ENCODE measurements at places on chromosomes 3 and 15. TPM values are rescaled to one million over a fixed set of nuclear protein-coding genes. Genes with fewer than 3 reads are reported as not detected.

The SUSD5 gene
- total RNA-seq: not detected

The IL20RB gene
- total RNA-seq: 0.71 TPM

The LDHAL6B gene
- not detected for total RNA-seq

The ROBO2 gene
- not detected for total RNA-seq

- H3K4me3 ChIP-seq: no peak overlapping the region
- H3K27me3 ChIP-seq: no peaks in the 10 kb centered on the region
- DNase-seq: no peak
These were observed 9.8 kb downstream of the HEG1 start for GRCh38 chr3:125045965-125046364.

- H3K36me3 ChIP-seq: no peaks in the 10 kb centered on the region
- H3K4me3 ChIP-seq: no peak overlapping the region
- H3K4me1 ChIP-seq: no peaks in the 10 kb centered on the region
- no peaks in the 10 kb centered on the region for H3K27me3 ChIP-seq
- no peak for DNase-seq
- H3K27ac ChIP-seq: no peak overlapping the region
These were observed 71.5 kb upstream of the ADAMTSL3 start for GRCh38 chr15:83582381-83582780.

DNA sequence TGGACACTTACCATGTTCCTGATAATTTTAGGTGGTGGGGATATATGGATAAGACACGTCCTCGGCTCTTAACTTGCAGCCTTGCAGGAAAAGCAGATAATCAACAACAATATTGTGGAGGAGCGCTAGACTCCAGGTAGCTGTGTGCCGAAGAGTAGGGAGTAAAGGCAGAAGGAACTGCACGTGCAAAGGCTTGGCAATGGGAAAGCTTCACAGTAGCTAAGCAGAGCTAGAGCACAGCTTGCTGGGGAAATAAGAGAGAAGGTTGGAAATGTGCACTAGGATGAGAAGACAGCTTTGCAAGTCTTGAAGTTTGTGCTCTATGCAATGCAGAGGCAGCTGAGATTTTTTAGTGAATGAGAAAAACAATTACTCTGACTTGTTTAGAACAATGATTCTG lies 12.4 kb downstream of the PSMA4 start:
- no peaks in the 10 kb centered on the region for H3K27me3 ChIP-seq
- H3K4me1 ChIP-seq: no peaks in the 10 kb centered on the region
- no peak overlapping the region for H3K27ac ChIP-seq
- no peak for DNase-seq
- H3K36me3 ChIP-seq: peaks cover 10% of the 10 kb centered on the region

DNA sequence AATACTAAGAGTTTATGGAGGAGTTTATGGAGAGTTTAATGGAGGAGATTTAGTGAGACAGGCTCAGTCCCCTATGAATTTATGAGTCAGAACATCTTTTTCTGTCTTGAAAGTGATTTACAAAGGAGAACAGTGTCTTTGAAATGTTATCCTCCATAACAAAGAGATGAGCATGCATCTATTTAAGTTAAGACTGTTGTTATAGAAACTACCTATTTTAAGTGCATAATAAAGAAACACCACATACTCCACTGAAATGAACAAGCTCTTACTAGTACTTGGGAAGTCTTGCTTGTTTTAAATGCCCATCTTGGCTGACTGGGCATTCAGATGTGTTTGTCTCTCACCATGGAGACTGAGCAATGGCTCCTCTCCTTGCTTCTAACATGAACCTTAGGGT lies 118.7 kb upstream of the ACP3 start:
- no peak for DNase-seq
- no peak overlapping the region for H3K27ac ChIP-seq
- no peaks in the 10 kb centered on the region for H3K36me3 ChIP-seq
- H3K27me3 ChIP-seq: no peaks in the 10 kb centered on the region

DNA sequence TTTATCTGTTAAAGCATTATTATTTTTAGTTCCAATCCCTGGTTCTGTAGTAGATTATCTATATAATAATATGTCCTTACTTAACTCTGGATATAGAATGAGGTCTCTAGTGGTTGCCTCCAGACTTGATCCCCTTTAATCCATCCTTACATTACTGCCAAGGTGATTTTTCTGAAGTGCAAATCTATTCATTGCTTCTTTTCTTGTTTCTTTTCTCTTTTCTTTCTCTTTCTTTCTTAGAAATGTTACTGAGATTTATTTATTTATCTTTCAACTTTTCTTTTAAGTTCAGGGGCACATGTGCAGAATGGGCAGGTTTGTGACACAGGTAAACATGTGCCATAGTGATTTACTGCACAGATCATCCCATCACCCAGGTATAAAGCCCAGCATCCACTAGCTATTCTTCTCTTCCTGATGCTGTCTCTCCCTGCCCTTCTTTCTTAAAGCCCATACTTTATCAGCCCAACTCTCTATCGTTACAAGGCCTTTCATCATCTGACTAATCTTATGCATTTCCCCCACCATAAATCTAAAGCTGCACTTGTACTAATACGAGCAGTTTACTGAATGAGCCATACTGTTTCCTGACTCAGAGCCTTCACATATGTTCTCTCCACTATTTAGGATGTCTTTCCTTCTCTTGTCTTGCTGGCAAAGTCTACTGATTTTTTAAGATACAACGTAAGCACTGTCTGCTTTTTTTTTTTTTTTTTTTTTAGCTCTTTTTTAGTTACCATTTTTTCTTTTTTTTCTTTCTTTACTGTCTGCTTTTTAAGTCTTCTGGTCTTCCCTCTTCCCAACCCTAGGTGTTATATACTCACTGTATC lies 4.6 kb downstream of the GLCE start:
- no peak overlapping the region for H3K27ac ChIP-seq
- peaks cover 5% of the 10 kb centered on the region for H3K4me1 ChIP-seq
- no peaks in the 10 kb centered on the region for H3K36me3 ChIP-seq
- no peak overlapping the region for H3K4me3 ChIP-seq
- no peak for DNase-seq
- no peaks in the 10 kb centered on the region for H3K27me3 ChIP-seq

DNA sequence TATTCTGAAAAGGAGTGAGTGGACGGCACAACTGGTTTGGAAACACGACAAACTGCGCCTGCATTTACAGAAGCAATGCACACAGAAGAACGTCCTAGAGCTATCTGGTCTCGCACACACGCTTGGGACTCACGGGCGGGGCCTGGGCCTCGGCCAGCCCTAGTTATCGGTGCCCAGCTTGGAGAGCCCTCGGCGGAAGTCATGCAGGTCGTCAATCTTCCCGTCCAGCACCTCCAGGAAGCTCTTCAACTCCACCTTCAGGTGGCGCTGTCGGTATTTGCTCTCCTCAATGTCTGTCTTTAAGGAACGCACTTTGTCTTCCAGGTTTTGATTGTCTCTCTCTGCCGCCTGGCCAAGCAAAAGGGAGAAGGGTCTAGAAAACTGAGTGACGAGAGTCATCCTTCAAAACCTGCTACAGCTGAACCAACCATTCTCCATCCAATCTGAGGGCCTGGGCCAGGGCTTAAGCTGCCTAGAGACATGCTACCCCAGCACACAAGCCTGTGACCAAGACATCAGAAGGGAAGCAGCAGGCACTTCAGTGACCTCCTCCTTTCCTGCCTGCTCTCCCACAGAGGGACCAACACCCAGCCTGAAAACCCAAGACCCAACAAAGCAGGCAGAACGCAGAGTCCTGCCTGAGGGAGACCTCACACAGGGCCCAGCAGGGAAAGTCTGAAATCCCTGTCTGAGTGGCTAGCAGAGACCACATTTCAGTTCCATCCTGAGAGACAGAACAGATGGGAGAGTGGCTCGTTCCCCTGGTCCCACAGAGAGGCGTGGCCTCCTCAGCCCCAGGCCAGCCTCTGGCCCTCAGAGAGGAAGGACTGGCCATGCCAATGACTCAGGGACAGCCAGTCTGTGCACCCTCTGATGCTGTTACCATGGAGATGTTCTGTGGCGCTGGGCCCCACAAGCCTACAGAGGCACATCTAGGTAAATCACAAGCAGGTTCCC lies 40.4 kb downstream of the WHAMM start:
- H3K27ac ChIP-seq: peak overlapping the region; percentile 14
- no peaks in the 10 kb centered on the region for H3K36me3 ChIP-seq
- H3K27me3 ChIP-seq: no peaks in the 10 kb centered on the region

DNA sequence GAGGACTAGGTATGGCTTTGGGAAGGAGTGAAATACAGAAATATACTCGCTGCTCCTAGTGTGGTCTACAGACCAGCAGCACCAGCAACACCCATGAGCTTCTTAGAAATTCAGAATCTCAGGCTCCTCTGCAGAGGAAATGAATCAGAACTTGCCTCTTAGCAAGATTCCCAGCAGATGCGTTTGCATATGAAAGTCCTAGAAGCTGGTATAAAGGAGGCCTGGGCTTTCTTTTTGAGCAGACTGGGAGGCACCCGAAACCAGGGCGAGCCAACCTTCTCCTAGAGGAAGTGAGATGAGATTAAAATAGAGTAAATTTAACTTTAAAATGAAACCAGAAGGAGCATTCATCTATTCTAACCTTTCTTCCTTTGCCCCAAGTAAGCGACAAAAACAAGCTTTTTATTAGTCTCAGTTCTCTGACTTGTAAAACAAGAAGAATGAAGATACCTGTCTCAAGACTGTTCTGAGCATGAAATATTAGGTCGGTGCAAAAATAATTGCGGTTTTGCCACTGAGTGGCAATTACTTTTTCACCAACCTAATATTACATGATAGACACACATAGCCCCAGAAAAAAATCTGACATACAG lies 140.0 kb downstream of the PDZRN3 start:
- no peaks in the 10 kb centered on the region for H3K4me1 ChIP-seq
- H3K27ac ChIP-seq: no peak overlapping the region
- no peaks in the 10 kb centered on the region for H3K36me3 ChIP-seq
- no peak for DNase-seq
- H3K27me3 ChIP-seq: no peaks in the 10 kb centered on the region

DNA sequence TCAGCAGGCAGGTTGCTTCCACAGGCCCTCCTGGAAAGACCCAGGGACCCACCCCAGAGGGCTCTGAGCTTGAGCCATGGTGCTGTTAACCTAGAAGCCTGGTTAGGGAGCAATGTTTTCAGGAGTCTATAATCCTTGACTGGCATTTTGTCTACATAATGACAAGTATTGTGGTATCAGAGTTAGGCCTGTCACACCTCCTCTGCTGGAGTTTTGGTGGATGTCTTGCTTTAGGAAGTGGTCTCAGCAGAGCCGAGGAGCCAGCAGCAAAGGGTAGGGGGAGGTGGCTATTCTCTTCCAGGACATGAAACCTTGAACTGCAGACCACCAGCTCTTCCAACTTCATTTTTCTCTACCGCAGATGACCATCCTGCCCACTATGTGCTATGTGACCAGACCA lies 76.1 kb downstream of the CLSTN2 start:
- DNase-seq: no peak
- no peaks in the 10 kb centered on the region for H3K4me1 ChIP-seq
- no peaks in the 10 kb centered on the region for H3K36me3 ChIP-seq
- no peaks in the 10 kb centered on the region for H3K27me3 ChIP-seq

DNA sequence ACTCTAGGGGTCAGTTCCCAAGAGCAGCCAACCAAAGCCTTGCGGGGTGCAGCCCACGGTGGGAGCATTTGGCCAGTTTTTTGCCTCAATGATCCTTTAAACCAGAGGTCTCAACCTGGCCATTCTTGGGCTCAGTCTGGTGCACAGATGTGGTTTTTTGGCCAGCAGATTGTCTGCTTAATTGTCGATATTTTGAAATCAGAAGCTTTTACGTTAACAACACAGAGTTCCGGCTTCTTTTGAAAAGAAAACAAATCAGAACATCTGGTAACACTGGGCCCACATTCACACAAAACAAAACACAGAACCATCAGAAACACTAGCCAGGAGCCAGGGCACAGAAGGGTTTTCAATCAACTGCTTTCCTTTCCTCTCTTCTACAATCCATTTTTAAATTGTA lies 127.7 kb downstream of the XXYLT1 start:
- DNase-seq: no peak
- no peaks in the 10 kb centered on the region for H3K27me3 ChIP-seq
- no peak overlapping the region for H3K27ac ChIP-seq
- peaks cover 8% of the 10 kb centered on the region for H3K4me1 ChIP-seq
- no peaks in the 10 kb centered on the region for H3K36me3 ChIP-seq

DNA sequence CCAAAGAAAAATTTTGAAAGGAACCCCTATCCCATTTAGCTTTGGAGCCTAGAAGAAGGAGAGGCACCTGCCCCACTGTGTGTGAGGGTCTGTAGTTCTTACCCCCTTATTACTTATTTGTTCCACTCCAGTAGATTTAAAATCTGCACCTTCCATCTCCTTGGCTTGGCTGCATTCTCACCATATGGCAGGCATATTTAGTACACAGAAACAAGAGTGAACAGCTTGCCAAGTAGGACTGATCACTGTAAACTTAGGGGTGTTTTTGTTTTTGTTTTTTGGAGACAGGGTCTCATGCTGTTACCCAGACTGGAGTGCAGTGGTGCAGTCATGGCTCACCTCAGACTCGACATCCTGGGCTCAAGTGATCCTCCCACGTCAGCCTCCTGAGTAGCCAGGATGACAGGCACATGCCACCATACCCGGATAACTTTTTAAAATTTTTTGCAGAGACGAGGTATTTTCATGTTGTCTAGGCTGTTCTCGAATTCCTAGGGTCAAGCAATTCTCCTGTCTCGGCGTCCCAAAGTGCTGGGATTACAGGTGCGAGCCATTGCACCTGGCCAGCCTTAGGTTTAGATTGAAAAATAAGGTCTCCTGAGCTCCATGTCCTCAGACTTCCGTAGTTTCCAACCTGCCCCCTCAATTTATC lies 14.1 kb upstream of the ANXA2 start:
- no peak overlapping the region for H3K4me3 ChIP-seq
- H3K4me1 ChIP-seq: peaks cover 16% of the 10 kb centered on the region
- no peak overlapping the region for H3K27ac ChIP-seq
- DNase-seq: no peak

Measured in CD8-positive, alpha-beta memory T cell (primary cell).